ENCODE measurements at places on chromosomes 5 and 9.

DNA sequence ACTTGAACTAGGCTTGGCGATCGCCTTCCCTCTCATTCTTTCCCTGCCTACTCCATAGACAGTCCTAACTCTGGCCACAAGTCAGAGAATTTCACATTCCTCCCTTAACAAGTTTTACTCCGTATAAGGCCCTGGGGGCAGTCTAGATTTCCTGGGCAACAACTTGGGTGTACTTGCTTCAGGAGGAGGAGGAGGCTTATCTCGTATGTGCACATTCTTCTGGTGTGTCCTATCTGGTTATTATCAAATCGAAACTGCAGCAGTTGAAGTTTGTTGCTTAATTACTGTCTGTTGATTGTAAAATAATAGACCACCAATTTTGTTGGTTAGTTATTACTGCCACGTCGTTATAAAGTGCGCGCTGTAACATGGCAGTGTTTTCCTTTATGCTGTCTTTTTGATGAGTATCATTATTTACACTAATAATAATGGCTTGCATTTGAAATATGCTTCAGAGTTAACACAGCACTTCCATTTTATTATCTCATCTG lies 42.0 kb downstream of the PIP5K1B start:
- DNase-seq = no peak

- no peak for DNase-seq
Observed at GRCh38 chr9:36140086-36141084, 3.9 kb downstream of the GLIPR2 start.

DNA sequence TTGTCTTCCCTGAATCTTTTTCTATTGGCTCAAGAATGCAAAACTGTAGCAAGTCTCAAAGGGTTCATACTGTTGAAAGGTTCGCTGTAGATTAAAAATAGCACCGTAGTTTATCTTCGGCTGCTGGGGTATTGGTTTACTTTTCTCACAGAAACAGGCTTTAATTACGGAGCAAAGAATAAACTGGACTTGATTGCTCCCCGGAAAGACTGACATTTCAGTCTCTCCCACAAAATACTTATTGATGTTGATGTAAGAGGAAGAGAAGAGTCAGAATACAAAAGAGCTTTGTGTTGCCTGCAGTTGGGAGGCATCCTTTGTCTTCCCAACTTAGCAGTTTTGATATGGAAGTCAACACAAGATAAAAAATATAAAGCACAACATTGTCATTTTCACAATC lies 183.9 kb upstream of the DMAC1 start:
- no peak for DNase-seq

GRCh38 chr9:79570448-79571308 lies 1.1 kb upstream of the TLE4 start:
- peak; percentile 32 for DNase-seq

- DNase-seq = no peak
Observed at GRCh38 chr9:102434545-102434944, 560.6 kb upstream of the CYLC2 start.

All from stimulated activated CD4-positive, alpha-beta T cell treated with anti-CD3 and anti-CD28 coated beads, Interleukin-15, amount 100 ng/mL, for 48 hours (primary cell).